Activated CD4-positive, alpha-beta T cell treated with anti-CD3 and anti-CD28 coated beads for 4 hours (primary cell): ENCODE measurements at places on chromosomes 5 and 9.

DNA sequence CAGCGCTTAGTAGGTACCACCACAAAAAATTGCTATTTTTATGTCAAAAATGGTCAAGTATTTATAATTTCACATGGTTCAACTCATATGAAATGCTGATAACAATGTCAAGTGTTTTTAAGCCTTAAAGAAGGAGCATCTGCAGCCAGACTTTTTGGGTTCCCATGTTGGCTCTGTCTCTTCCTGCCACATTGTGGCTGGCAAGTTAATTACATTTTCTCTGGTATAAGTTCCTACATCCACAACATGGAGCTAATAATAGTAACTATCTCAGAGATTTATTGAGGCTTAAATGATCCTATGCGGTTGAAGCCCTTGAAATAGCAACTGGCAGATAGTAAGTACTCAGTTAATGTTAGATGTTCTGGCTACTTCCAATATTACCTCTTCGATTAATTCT lies 5.4 kb downstream of the ATP10B start:
- no peak for DNase-seq

GRCh38 chr5:151966046-151966445 lies 41.4 kb upstream of the GLRA1 start:
- DNase-seq, result no peak

GRCh38 chr9:28502741-28503140 lies 929.5 kb upstream of the C9orf72 start:
- DNase-seq, result no peak

GRCh38 chr9:4762886-4763541 lies 22.0 kb upstream of the AK3 start:
- no peak for DNase-seq

DNA sequence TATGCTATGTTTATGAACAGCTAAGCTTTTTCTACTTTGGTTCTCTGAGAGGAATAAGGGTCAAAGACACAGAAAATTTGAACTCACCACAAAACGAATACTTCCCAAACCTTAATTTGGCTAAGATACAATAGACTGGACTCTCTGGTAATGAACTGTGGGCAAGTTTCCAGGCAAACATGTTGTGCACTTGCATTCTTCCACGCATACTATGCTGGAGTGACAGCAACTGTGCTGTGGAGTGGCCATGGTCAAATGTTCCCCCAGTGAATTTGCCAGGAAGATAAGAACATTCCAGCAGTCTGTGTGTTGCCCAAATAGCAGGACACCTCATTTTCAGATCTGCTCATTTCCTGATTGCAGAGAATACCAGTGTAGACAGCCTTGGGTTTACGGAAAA lies 275.3 kb upstream of the IL12B start:
- no peak for DNase-seq

- no peak for DNase-seq
These were observed 289.6 kb downstream of the GABRB2 start for GRCh38 chr5:161256957-161257356.

GRCh38 chr5:118705959-118706667 lies 282.2 kb downstream of the DTWD2 start:
- no peak for DNase-seq

- DNase-seq, result no peak
These were observed 3.7 kb downstream of the TXN start for GRCh38 chr9:110252509-110253139.

DNA sequence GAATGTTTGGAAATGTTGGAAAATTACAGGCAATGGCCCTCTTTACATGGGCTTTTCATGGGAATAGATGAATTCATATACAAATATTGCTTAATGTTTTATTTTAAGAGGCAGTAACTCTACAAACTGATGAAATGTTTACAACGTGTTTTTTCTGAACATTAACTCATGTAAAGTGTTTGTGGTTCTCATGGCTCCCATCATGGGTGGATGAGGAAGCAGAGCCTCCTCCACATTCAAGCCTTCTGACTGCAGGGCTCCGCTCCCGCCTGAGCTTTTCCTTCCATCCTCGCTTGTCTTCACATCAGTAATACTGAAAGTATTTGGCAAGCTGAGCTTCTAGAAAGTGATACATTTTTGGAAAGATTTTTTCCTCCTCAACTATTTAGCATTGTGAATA lies 204.2 kb downstream of the ARHGAP26 start:
- DNase-seq, result no peak

DNA sequence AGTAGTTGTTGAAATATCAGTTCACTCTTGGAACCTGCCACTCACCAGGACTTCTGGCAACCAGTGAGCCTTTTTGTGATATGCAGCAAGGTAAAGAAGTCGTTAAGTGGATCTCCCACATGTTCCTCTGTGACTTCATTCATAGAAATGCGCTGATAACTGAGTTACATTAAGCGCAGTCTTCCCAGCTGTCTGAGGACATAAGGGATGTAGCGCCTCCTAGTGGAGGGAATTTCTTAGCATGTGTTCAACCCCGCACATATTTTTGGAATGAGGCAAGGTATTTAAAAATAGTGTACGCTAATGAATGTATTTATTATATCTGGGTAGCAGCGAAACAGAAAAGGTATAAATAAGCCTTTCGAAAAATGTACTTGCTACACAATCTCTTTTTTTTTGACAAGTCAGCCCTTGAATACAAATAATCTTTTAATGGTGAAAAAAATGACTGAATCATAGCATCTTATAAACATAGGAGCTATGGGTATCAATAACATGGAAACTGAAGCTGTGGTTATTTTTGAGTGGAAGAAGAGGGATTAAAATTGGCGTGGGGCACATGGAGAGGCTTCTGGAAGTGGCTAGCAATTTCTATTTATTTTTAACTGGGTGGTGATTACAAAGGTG lies 38.0 kb downstream of the PALM2AKAP2 start:
- peak; percentile 6 for DNase-seq

DNA sequence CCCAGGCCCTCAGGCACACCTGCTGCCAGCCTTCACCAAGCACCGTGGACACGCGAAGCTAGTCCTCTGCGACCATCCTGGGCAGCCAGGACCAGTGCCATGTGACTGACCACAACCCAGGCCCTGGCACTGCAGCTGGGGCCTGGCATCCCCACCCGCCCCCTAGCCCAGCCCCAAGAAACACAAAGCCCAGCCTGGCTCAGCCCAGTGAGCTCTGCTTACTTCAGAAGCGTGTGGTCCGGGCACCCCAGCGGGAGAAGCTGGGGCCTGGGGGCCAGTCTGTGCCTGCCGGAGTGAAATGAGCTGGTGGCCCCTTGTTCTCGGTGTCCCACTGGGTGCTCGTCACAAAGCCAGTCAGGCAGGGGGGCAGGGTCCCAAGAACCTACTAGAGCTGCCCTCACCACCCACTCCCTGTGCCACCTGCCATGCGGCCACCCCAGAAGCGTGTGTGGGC lies 87.9 kb downstream of the KCNT1 start:
- no peak for DNase-seq

DNA sequence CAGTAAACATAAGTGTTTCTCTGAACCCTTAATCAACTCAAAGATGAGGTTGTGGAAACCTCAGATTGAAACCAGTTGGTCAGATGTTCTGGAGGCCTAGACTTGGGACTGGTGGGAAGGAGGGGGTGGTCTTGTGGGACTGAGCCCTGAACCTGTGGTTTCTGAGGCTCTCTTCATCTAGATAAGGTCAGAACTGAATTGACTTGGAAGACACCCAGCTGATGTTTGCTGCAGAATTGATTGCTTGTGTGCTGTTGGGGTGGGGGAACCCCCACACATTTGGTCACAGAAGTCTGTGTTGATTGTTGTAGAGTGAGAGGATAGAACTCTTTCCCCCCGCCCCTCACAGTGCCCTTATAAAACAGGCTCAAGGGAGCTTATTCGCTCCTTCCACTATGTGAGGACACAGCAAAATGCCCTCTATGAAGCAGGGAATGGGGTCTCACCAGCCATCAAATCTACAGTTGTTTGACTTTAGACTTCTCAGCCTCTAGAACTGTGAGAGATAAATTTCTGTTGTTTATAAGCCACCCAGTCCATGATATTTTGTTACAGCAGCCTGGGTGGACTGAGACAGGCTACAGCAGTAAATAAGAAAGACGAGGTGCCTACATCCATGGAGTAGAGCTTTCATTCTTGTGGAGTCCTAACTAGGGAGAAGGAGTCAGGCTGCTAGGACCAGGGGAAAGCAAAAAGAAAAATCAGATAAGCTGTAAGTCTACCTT lies 25.7 kb upstream of the UGCG start:
- no peak for DNase-seq

GRCh38 chr5:10602031-10602806 lies 38.3 kb downstream of the ANKRD33B start:
- no peak for DNase-seq

- DNase-seq, result no peak
These were observed 10.0 kb downstream of the SLC2A8 start for GRCh38 chr9:127406799-127407491.

GRCh38 chr9:128553728-128554127 lies 1.3 kb downstream of the SPTAN1 start:
- DNase-seq, result no peak

DNA sequence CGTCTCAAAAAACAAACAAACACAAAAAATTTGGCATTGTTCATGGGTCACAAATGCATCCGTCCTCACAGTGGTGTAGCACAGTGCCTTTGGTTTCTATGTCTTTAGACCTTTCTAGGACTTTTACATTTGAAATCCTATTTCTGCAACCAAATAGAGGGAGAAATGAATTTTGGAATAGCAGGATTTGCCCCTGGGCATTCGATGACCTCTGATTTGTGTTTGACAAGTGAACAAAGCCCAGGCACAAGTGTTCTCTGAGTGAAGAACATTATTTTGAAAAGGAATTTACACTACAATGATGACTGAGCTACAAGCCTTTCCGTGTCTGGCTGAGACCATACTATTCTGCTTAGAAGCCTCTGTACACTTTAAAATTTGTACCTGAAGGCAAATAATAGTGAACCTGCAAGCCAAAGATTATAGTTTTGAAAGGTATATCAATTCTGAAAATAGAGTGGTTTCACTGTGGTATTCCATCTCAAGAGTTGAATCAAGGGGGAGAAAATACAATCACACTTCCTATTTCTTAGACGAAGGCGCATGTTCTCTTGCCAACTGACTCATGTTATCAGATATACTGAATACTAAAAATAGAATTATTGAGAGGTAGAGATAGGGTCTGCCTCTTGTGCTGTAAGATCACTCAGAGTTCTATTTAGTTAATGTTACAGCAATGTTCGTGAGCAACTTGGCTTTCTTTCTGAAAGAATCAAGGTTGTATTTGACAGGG lies 297.6 kb downstream of the KDM4C start:
- no peak for DNase-seq

DNA sequence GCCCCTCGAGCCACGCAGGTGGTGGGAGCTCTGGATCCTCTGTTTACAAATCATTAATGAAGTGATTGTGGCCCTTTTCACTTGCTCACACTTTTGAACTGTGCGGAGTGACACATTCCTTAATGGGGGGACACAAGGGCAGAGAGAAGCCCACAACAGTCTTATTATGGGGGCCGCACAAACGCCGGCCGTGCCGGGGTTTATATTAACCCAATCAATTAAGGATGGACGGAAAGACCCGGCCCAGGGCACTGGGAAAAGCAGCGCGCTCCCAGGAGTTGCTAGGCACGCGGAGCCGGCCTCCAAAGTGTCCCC lies 634.8 kb downstream of the IRX1 start:
- DNase-seq, result no peak
